Stimulated activated CD4-positive, alpha-beta T cell treated with anti-CD3 and anti-CD28 coated beads, Interleukin-1b, Interleukin-23, amount 100 ng/mL, for 48 hours (primary cell): ENCODE measurements at places on chromosomes 4 and X.

- DNase-seq: no peak
Observed at GRCh38 chr4:4659871-4660651, 118.2 kb upstream of the STX18 start.

DNA sequence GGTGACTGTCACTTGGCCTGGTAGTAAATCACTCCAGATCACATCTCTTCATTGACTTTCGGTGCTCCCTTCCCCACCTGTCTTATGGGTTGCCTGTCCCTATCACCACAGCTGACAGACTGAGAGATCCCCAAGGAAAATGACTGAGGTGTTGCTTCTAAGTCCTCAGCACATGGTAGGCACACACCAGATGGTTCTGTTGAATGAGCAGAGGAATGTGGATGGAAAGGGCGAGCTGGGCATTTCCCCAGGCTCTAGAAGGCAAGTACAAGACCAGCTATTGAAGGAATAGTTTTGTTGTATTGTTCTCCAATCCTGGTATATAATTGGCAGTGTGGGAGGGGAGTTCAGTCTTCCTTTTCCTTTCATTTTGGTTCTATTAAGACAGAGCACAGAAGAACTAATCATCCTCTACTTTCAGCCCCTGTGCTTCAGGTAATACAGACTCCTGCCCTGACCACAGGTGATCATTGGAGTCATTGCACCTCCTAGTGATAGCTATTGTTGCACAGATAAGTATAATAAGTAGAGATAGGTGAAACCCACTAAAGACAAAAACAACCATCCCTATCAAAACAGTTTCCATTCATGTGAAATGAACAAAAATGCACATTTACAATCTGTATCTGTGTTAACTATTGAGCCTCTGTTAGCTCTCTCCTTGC lies 158.6 kb downstream of the TRAM1L1 start:
- DNase-seq: no peak

DNA sequence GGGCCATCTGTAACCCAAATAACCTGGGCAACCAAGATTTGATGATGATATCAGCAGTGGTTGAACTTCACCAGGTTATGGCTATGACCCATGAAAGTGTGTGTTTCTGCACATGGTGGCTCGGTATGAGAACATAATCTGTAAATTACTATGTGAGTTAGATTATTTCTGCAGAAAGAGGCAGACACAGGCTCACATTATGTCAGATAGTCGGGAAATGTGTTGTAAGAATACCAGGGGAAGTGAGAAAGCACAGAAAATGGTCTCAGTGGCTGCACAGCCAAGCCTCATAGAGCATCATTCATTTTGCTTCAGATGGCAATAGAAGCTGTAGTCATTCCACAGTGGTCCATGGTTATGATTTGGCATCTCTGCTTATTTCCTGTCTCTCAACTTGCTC lies 63.0 kb upstream of the RBPJ start:
- no peak for DNase-seq

DNA sequence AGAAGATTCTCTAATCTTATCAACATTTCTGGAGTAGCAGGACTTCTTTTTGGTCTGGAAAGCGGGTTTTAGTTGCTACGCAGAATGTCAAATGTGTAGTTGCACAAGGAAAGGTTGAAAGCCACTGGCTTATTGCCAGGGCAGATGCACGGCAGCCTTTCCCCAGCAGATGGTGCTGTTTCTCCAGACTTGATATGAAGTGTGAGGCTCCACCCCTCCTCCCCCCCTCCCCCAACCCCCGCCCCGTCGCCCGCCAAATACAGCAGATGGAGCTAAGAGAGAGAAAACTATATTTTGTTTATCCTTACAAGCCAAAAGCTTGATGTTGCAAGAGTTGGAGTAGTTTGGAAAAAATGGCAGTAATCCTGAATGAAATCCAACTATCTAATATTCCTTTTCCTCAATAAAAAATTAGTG lies 32.0 kb downstream of the ENOPH1 start:
- DNase-seq: peak; percentile 85
